Mesothelial cell of epicardium (in vitro differentiated cells): ENCODE measurements at places on chromosomes 1 and 21. TPM values are rescaled to one million over a fixed set of nuclear protein-coding genes. Genes with fewer than 3 reads are reported as not detected.

CYP4B1 gene
- total RNA-seq = 0.20 to 0.40 TPM (median 0.27 TPM) in 3 replicates

LCE6A gene
- not detected in 3 replicates for total RNA-seq

PADI1 gene
- total RNA-seq = 0.09 TPM in 1 of 3 replicates, not detected in the others

RPL22 gene
- 411 to 435 TPM (median 426 TPM) in 3 replicates for total RNA-seq

CA14 gene
- 3.8 to 5.0 TPM (median 3.8 TPM) in 3 replicates for total RNA-seq

RGS1 gene
- 0.38 to 0.40 TPM in 2 of 3 replicates, not detected in the other for total RNA-seq

LCE1C gene
- total RNA-seq = not detected in 3 replicates

MAP3K21 gene
- 6.4 to 7.2 TPM (median 6.6 TPM) in 3 replicates for total RNA-seq

GRCh38 chr1:44786138-44786840, 1.7 kb downstream of the BEST4 start:
- DNase-seq = peak; percentile 87

DNA sequence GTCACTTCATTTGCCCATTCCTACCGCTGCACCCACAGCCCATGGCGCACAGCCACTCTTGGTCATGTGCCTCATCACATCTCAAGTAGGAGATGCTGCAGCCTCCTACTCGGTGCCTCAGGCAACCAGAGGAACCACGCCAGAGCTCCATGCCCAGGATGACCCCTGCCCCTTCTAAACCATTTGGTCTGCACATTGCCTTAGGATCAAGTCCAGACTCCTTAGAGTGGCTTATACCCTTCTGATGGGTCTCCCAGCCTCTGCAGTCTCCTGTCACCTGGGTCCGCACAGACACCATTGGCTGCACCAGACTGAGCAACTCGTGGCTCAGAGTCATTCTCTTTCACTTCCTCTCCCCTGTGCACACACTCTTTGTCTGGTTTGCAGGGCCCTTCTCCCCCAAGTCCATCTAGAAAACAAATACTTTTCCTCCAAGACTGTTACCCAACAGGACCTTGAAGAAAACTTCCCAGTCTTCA, 2.2 kb upstream of the ADORA3 start:
- DNase-seq = no peak

DNA sequence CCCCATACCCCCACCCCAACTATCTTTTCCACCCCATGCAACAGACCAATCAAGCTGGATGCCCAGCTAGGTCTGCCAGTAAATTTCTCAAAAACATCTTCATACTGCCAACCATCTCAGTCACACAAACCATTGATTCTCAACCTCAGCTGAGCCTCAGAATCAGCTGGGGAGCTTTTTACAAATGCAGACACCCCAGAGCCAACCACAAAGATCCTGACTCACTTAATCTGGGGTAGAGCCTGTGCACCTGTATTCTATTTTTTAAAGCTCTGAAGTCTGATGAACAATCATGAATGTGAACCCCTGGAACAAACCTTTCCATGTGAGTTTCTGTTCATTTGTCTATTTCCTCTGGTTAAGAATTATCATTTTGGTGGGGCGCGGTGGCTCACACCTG, 66.0 kb downstream of the ZNF281 start:
- DNase-seq = no peak

DNA sequence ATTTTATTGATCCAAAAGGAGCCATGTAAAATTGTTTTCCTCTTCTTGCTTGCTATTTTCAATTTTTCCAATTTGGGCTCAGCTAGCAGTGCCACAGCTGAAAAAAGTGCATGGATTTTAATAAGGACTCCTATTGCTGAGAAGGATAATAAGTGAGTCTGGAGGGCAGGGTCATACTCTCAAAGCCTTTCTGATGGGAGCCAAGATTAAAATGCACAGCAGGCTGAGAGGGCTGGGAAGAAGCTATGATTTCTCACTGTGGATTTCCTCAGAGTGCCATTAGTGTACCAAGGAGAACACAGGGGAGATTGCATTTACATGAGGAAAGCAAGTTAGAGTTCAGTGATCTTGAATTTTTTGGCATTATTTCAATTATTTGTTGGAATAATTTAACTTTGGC, 261.3 kb downstream of the ST6GALNAC3 start:
- DNase-seq = no peak

DNA sequence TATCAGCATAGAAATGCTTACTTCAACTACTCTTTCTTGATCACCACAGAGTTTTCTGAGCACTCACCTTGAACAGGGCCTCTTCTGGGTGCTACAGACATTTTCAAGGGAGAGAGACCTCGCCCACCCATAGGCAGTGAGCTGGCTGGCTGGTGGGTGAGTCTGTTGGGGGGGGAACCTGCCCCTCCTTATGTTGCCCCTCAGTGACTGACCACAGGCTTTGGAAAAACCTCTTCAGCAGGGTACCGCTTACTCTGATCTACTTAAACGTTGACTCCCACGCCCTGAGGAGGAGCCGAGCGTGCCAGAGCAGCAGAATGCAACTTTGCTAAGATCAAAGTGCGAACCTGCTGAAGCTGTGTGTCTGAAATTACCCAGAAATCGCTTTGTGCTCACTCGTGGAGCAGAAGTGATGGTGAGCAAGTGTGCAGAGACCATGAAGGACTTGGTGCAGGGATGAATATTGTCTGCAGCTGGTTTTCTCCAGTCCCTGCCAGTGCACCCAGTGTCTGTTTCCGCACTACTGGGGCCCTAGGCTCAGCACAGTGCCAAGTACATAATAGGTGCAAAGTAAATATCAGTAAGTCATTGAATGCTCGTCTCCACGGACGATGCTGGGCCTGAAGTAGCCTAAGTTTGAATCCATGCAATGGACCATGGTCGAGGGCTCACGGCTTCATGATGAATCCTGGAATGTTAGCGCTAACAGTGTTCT, 158.7 kb upstream of the IRF2BP2 start:
- no peak for DNase-seq

DNA sequence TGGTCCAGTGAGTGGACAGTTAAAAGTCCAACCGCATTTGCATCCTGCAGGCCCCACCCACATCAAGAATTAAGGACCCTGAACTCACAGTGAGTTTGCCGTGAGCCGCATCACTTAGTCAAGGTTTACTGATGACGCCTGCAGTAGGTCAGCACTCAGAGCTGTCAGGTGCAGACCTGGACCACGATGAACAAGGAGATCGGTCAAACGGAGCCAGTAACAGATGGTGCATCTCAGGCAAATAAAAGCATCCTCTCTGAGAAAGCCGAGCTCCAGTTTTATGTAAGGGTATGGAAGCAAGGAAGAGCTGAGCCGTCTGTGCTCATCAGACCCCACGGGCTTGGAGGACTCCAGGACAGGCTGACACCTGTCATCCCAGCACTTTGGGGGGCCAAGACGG, 4.5 kb downstream of the PRDM15 start:
- DNase-seq = no peak

DNA sequence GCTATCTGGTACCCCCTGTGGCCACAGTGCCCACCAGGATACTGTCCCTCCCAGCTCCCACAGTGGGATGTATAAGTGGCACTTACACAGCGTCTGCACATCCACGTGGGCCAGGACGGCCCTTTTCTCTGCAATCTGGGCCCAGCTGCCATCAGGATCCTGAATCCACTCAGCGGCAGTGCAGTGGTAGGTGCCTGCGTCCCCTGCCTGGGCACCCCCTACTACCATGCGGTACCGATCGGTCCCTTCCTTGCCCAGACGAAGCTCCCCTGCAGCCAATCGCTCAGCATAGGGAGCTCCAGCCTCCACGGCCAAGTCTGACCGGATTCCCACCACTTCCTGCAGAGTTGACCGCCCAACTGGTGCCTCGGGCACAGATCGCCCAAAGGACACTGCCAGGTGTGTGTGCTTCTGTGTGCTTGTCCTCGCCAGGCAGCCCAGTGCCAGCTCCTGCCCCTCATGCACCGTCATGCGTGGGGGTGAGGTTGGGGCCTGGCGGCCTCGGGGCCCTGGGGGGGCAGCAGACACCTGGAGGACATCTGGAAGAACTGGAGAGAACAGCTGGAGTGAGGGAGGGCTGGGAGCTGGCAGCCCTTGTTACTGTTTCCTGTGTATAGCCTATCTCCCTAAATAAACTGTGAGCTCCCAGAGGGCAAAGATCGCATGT, 4.7 kb downstream of the IGSF8 start:
- DNase-seq = no peak
